ENCODE measurements at places on chromosomes 7 and 10.

DNA sequence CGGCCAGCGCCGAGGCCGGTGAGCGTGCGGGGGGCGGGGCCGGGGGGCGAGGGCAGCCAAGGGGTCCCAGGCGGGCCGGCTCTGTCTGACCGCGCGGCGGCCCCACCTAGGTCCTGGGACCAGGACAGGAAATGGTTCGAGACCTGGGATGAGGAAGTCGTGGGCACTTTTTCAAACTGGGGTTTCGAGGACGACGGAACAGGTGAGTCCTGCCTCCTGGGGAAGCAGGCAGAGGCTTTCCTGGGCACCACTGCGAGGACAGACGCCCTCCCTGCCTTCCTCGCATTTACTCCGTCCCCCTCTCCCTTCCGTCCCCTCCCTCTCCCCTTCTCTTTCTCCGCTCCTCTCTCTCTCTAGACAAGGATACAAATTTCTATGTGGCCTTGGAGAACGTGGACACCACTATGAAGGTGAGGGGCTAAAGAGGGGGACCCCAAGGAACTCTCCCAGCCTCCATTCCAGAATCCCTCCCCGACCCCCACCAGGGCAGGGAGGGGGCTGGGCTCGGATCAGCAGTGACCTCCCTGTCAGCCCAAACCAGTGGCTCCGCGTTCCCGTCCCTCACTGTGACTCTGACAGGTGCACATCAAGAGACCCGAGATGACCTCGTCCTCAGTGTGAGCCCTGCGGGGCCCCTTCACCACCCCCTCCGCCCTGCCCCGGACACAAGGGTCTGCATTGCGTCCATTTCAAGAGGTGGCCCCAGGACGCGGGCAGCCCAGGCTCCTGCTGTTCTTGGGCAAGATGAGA lies 2.6 kb upstream of the MUC12 start:
- DNase-seq, result no peak

- no peak for DNase-seq
Measured at GRCh38 chr7:117728890-117729624, 144.2 kb downstream of the CTTNBP2 start.

DNA sequence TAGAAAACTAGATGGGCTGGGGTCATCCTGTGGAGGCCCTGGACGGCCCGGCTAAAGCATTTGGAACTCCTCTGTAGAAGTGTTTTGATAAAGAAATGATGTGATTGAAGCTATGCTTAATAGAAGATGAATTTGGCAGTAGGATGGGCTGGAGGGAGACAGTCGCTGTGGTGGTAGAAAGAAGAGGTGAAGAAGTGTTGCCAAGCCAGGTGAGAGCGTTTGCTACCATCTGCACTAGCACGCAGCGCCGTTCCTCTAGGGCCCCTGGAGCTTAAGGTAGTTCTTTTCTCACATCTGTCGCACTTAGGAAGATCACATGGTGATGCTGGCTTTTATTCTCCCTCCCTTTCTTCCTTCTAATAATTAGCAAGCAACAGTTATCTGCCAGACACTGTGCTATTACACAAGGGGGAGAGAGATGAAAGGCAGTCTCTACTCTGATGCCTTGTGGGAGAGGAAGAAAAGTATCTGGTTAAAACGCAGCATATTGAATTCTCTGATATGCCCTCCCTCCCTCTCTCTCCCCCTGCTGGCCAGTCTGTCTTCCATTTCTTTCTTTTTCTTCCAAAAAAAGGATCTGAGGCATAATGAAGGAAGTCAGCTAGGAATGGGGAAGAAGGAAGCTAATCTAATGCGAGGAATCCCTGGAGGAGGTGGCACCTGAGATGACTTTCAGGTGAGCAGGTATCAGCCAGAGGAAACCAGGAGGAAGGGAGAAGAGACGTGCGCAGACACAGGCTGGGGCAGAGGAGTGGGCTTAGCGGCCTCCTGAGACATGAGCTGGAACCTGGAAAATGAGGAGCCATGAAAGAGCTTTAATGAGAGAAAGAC lies 162.3 kb upstream of the KLF14 start:
- no peak for DNase-seq

DNA sequence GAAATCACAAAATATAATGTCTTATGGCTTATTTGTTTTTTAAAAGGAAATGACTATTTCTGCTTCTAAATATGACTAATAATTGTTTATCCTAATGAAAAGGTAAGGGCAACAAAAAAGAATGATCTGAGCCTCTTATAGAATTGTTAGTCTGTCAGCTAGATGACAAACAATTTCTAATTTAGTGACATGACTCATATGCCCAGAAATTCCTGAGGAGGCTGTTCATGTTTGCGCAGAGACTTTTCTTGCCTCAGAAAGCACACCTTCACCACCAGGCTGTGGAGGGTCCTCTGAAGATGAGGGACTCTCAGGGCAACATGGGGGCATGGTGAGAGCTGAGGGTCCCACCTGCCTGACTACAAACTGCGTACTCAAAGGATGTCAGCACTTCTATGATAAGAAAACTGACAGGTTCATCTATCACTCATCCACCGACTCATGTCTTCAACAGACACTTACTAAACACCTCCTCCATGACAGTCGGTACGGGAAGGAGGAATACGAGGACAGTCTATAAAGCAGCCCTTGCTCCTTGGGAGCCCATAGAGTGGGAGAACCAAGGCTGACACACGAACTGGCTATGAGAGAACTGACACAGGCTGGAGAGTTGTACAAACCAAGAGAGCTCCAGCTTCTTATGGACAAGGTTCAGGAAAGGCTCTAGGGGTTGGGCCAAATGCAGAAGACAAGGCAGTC lies 102.0 kb downstream of the PKD1L1 start:
- no peak for DNase-seq

GRCh38 chr7:43439631-43440401 lies 143.1 kb upstream of the STK17A start:
- peak; percentile 55 for DNase-seq

DNA sequence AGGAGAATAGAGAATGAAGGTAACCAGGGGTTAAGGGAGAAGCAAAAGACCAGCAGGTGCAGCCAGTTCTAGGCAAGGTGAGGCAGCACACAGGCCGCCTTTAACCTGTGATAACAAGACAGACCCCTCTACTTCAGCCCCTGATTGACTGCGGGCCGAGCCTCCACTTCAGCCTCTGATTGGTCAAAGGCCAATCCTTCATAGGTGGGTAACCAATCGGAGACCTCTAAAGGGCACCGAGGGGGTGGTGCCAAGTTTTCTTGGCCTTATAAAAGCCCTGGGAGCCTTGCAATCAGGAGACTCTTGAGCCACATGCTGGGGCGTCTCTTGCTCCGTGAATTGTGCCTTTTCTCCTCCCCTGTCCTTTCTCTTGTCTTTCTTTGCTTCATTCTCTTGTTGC lies 98.8 kb downstream of the ELFN1 start:
- no peak for DNase-seq

GRCh38 chr7:134024739-134025138 lies 102.4 kb upstream of the LRGUK start:
- no peak for DNase-seq

DNA sequence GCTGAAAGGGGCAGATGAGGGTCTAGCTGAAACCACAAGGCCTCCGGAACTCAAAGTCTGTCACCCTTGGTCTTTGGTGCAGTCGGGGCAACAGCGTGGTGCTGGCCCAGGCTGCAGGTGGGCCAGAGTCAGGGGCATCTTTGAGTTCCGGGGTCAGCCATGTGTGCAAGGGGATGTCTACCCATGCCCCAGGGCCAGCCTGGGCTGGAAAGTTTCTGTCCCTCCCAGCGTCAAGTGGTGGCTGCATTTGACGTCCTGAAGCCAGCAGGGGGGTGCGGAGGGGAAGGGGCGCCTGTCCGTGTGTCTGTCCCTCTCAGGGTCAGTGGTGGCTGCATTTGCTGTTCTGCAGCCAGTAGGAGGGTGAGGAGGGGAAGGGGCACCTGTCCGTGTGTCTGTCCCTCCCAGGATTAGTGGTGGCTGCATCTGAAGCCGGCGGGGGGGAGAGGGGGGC lies 638 bp downstream of the BRAT1 start:
- no peak for DNase-seq

DNA sequence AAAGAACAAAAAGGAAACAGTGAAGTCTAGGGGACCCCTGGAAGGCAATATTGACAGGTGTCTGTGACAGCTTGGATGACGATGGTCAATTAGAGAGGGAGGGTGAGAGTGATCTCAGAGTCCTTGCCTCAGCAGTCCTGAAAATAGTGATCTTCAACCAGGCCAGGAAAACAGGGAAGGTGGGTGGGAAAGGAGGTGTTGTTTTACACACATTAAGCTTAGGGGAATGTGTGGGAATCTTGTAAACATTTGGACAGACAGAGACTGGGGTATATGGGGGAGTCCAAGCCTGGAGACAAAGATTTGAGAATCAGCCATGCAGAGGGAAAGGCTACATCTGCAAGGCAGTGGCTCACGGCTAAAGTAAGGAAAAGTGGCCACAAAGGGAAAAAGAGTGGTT lies 27.5 kb upstream of the CCNY start:
- DNase-seq, result no peak

DNA sequence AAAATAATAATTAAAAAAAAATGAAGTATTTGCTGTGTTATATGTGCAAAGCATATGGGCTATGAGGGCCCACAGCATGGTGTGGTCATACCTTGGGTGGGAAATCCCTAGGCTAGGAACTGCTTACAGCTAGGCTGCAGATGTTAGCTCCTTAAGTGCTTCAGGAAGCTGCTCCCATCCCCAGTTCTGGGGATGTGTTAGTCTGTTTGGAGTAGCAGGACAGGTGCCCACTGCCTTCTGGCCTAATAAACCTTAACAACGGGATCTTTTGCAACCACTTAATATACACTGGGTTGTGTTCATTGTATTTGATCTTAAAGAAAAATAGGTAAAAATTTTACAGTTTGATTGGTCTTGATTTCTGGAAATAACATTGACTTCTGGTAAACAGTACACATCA lies 46.3 kb downstream of the HK1 start:
- DNase-seq, result no peak

All from activated naive CD4-positive, alpha-beta T cell treated with anti-CD3 and anti-CD28 coated beads, Interleukin-2, amount 50 U/mL, for 16 hours (primary cell).